Activated effector memory CD4-positive, alpha-beta T cell treated with anti-CD3 and anti-CD28 coated beads, Interleukin-2, amount 50 U/mL, for 16 hours (primary cell): ENCODE measurements at places on chromosomes 5 and 9.
A peak's percentile ranks its signal among the peaks of the same experiment; 100 is the strongest.

GRCh38 chr9:120539951-120540350 lies 40.0 kb downstream of the CDK5RAP2 start:
- no peak for DNase-seq

DNA sequence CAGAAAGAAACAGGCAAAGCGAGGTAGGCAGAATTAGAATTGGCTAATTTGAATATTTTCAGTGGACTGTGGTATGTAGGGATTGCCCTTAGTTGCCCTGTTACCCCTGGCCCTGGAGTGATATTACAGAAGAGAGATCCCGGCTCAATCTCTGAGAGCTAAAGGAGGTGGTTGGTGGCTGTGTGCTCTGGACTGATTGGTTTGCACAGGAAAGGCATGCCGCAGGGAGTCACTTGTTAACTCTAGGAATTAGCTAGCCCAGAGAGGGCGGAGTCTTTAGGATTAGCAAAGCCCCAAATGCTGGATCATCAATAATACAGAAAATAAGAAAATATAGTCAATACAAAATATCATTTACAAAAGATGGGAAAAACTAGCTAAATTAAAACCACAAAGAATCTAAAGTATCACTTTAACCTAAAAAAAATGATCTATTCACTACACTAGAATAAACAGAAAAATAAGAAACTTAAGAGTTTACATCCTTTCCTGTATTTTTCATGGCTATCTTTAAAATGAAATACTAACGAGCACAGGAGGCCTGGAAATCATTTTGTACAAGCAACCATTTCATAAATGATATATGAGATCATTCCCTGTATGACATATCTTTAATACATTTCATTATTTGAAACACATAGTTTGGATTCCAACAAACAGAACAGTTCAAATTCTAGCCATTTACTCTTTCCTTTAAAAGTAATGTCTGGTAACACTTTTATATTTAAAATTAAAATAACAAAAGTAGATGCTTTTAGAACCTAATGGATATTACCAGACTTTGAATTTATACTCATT lies 71.1 kb downstream of the GNAQ start:
- no peak for DNase-seq

GRCh38 chr9:68585034-68585761 lies 44.5 kb upstream of the TMEM252 start:
- DNase-seq = no peak

- peak; percentile 12 for DNase-seq
Observed at GRCh38 chr5:10315201-10315600, 7.5 kb upstream of the CMBL start.

- no peak for DNase-seq
Observed at GRCh38 chr9:136046554-136046920, 48.6 kb downstream of the NACC2 start.

DNA sequence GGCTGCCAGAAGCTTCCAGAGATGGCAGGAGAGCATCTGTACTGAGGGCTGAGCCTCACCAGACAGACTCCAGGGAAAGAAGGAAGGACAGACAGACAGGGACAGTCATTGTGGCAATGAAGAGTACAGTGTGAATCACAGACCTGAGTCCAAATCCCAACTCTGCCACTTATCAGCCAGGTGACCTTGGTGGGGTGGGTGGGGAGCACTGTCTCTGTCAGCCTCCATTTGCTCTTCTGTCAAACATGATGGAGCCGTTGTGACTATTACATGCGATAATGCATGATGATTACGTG lies 85.9 kb upstream of the FSTL4 start:
- DNase-seq = no peak

DNA sequence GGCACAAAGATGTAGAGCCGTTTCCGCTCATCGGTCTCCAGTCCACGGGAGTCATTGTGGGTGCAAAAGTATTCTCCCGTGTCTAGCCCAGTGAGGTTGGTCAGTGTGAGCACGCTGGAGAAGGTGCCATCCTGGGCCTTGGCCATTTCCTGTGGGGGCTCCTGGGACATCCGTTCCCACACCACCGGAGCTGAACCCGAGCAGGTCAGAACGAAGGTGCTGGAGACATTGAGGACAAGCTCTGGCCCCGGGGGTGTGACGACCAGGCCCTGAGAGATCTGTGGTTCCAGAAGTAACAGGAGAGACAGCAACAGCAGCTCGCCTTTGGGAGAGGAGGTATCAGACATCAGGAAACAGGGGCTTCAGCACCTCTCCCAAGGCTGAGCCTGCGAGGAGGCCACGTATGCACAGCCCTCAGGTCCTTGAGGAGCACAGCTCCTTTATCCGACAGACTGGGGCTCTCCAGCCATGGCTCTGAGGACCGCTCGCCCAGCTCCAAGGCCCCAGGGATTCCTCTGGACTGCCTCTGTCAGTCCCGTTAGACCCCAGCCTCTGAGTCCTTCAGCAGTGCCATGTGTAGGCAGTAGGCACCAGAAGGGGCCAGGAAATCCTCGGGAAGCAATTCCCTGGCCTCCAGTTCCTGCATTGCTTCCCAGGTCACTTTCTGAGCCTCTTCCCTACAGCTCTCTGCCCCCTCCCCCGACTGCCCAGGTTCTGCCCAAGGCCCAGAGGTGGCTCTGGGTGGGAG lies 19.9 kb downstream of the PDGFRB start:
- DNase-seq = no peak

DNA sequence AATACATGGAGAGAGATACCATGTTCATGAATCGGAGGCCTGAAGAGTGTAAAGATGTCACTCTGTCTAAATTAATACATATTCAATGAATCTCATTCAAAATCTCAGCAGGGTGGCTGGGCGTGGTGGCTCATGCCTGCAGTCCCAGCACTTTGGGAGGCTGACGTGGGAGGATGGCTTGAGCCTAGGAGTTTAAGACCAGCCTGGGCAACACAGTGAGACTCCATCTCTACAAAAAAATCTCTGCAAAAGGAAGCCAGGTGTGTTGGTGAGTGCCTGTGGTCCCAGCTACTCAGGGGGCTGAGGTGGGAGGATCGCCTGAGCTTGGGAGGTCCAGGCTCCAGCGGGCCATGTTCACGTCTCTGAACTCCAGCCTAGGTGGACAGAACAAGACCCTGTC lies 49.7 kb downstream of the COL23A1 start:
- DNase-seq = no peak

DNA sequence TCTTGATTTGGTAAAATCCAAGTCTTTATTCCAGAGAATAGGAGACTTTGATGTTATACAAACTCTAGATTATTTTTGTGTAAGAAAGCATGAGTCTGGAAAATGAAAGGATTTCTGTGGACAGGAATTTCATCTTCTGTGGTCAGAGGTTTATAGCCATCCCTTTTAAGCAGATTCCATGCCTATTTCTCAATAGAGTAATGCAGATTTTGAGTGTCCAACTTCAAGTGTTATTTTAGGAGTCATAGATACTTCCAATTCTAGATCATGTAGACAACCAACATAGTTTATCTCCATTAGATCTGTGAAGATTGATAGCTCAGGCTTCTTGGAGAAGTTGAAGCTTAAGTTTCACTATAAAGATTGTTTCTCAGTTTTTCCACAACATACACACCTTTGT lies 379.7 kb downstream of the PSAT1 start:
- DNase-seq = no peak

- no peak for DNase-seq
Observed at GRCh38 chr9:72485821-72486593, 35.4 kb upstream of the TMC1 start.

- DNase-seq = no peak
Observed at GRCh38 chr5:67176936-67177335, 19.7 kb downstream of the CD180 start.

GRCh38 chr9:126420135-126420534 lies 93.5 kb downstream of the MVB12B start:
- DNase-seq = no peak

GRCh38 chr5:116038817-116039216 lies 6.5 kb downstream of the ARL14EPL start:
- no peak for DNase-seq

DNA sequence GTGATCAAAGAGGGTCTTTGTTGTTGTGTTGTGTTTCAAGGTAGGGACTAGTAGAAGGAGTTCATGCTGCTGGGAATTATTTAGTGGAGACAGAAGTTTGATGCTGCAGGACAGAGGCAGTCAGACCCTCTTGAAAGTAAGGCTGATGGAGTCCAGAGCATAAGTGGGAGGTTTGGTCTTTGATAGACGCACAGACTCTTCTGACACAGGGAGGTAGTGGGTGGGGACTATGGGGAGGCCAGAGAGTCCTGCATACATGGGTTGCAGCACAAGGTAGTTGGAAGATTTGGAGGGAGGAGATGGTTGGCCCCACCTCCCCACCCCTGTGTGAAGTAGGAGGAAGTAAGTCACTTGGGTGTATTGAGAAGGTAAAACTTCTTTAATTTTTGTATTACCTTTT lies 2.4 kb upstream of the CCDC112 start:
- DNase-seq = no peak

DNA sequence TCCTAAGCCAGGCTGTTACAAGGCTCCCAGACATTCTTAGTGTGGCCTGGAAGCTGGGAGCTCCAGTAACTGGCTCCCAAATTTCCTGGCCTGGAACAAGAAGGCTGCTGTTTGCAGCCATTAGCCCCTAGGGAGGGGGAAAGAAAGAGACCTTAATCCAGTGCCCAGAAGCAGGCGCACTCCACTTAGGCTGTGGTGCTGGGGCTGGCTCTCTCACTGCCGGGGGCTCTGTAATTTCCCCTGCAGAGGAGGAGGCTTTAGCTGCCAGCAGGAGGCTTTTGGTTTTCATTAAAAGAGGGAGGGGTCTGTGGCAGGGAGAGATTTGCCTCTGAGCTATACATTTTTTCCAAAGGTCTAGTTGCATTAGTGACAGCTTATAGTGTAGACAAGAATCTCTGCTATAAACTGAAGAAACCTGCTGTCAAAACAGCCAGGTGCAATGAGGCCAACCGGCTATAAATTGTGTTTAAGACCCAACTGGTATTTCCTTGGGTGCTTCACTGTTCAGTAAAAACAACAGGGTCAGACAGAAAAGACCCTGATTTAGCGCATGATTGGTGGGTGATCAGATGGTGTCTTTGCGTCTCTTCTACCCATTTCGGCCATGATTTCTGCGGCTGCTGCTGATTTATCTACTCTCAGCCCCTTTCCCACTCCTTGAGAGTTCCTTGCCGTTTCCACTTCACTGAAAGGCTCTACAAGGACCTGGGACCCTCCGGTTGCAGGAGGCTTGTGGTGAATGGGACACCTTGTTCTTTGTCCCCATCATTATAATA lies 254.6 kb downstream of the AOPEP start:
- no peak for DNase-seq

DNA sequence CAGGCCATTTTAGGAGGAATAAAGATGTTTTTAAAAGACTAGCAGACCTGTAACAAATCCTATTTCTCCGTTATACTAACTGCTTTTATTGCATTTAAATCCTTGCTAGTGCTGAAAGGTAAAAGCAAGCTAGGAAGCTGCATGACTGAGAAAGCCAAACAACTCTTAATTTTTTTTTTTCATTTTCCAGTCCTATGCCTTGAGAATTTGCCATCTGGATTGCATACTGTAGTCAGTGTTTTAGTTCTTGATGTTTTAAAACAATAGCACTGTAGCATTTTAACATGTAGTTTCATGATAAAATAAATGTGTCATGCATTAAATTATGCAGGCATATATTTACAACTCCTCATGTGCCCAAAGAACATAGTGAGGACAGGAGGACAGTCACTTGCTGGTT lies 108.4 kb upstream of the FGF10 start:
- DNase-seq = no peak

DNA sequence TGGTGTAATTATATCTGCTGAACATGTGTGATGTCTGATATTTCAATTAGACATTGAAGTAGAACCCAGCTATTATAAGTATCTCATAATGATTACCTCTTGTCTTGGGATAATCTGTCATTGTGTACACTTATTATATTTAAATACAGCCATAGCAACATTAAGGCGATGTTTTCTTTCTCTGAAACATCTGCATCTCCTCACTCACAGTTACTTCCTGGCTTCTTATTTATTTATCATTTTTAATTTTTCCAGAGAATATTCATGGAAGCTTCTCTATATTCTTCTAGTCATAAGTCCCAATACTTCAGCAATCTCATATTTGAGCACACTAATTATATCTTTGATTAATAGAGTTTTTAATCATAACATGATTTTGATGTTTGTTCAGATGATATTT lies 103.8 kb upstream of the FBN2 start:
- DNase-seq = no peak

DNA sequence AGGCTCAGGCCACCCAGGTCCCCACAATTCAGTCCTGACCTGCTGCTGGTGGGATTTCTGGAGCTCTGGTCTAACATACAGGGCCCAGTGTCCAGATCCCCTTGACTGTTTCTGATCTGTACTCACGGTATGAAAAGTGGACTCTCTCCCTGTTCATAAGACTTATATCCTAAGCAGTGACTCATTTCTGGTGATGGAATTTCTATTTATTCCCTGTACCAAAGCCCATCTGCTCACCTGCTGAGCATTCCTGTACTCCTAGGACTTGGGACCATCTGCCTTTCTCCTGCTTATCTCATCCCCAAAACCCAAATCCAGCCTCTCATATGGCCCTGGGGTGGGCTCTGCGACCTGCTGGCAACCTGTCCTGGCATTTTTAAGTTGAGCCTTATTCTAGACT lies 86.6 kb downstream of the APBA1 start:
- no peak for DNase-seq

- DNase-seq = no peak
Observed at GRCh38 chr5:150188146-150188842, 1.6 kb upstream of the SLC6A7 start.

DNA sequence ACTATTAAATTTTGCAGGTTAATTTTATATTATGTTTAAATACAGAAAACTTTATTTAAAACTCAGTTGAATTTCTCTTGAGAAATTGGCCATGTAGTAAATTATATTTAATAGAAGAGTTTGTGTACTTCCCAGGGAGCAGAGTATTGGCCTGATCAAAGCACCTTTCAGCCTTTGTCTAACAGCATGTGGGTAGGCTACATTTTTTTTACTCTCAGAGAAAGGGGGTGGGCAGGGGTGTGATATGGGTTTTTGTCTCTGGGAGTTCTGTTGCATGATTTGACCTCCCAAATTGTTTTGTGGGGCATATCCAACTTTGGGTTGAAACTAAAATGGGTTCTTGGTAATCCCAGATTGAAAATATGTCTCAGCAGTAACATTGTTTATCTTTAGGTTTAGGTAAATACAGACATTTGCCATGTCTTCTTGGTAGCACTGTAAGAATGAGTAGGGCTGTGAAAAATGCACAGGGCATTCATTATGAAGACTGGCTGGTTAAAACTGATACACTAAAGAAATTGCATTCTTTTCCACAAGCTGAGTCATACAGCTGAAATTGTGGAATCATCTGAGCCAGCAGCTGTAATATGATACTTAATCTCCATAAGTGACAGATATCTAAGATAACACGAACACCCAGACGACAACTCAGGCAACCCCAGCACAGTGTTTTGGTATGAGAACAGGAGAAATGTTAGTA lies 75.4 kb upstream of the CDKN2B start:
- DNase-seq = no peak

- DNase-seq = peak; percentile 92
Observed at GRCh38 chr5:134100283-134101091, 14.0 kb upstream of the TCF7 start.

- no peak for DNase-seq
Observed at GRCh38 chr9:135360617-135361016, 119.0 kb upstream of the PPP1R26 start.

DNA sequence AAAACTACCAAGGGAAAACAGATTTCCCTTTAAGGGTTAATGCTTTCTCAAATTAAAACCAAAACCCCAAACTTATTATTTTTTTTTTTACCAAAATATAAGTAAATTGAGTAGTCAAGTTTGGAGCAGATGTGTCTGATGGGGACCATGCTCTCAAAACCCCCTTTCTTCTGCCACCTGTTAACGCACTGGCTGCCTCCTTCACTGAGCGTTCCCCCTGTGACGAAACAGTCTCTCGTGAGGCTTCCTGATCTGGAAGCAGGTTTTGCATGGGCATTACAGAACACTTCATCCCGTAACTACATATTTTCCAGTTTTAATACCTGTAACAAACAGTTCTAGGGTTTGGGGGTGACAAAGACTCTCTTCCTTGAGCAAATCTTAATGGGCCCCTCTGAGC lies 59.4 kb downstream of the ANKH start:
- no peak for DNase-seq
